ENCODE measurements at places on chromosomes 2 and 18. TPM values are rescaled to one million over a fixed set of nuclear protein-coding genes. Genes with fewer than 3 reads are reported as not detected.

DNA sequence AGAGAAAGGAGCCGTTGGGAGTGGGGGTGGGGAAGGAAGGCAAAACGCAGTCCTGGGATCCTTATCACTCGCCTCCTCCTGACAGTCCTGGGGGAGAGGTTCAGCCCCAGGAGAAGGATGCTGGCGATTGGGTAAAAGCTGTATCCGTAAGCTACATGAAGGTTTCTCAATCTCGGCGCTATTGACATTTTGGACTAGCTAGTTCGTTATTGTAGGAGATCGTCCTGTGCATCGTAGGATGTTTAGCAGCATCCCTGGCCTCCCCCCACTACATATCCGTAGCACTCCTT lies 511 bp upstream of the TP53I3 start:
- no peak for DNase-seq

The CYP1B1 gene
- polyA plus RNA-seq = 1.5 TPM

GRCh38 chr2:69453475-69454129 lies 16.4 kb upstream of the NFU1 start:
- no peak for DNase-seq

GRCh38 chr2:104734937-104735586 lies 118.9 kb upstream of the POU3F3 start:
- DNase-seq = no peak

The DAW1 gene
- polyA plus RNA-seq = 3.3 TPM

The CHST9 gene
- polyA plus RNA-seq = 3.8 TPM

The GATA6 gene
- polyA plus RNA-seq = 57.6 TPM

GRCh38 chr18:9994701-9995235 lies 81.0 kb downstream of the VAPA start:
- no peak for DNase-seq

GRCh38 chr18:76121011-76121410 lies 374.0 kb downstream of the ZNF516 start:
- DNase-seq = no peak

The CABLES1 gene
- 44.9 TPM for polyA plus RNA-seq

The PTPRN gene
- polyA plus RNA-seq = 1.2 TPM

DNA sequence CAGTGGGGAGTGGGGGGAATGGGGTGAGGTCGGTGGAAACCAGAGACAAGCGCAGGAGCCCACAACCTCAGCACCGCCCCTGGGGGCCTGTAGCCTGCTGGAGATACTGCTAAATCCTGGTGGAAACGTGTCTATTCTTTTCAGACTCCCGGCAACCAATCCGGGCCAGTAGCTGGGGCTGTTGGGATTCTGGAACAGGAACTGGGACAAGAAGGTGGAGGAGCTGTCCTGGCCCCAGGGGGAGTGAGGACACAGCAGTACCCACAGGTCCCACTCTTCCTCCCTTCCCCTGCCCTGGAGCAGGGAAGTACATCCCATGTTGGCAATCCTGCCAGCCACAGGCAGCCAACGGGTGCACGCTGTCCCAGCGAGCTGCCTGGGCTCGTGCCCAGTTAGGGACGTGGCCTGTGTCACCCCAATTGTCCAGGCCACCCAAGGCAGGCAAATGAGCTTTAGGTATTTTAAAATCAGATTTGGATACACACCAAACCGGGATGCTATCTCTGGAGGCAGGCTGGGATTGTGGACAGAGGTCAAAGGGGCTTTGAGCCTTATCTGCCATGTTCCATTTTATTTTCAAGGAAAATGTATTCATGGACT lies 51.8 kb downstream of the HS1BP3 start:
- no peak for DNase-seq

The UGT1A5 gene
- not detected for polyA plus RNA-seq

The BMP10 gene
- polyA plus RNA-seq = not detected

DNA sequence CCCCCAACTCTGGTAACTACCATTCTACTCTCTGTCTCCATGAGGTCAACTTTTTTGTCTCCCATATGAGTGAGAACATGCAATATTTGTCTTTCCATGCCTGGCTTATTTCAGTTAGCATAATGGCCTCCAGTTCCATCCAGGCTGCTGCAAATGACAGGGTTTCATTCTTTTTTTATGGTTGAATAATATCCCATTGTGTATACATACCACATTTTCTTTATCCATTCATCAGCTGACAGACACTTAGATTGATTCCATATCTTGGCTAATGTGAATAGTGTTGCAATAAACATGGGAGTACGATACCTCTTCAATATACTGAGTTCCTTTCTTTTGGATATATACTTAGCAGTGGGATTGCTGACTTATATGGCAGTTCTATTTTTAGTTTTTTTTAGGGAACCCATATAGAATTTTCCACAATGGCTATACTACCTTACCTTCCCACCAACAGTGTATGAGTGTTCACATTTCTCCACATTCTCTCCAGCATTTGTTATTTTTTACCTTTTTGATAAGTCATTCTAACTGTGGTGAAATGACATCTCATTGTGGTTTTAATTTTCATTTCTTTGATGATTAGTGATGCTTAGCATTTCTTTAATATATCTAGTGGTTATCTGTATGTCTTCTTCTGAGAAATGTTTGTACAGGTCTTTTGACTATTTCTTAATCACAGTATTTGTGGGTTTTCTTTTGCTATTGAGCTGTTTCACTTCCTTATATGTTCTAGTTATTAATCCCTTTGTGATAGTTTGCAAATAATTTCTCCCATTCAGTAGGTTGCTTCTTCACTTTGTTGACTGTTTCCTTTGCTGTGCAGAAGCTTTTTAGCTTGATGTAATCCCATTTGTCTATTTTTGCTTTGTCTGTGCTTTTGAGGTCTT lies 112.2 kb downstream of the SRBD1 start:
- DNase-seq = no peak

GRCh38 chr2:226578373-226578772 lies 221.2 kb downstream of the IRS1 start:
- no peak for DNase-seq

The CAPN14 gene
- polyA plus RNA-seq = 0.26 TPM

The CXCR1 gene
- not detected for polyA plus RNA-seq

DNA sequence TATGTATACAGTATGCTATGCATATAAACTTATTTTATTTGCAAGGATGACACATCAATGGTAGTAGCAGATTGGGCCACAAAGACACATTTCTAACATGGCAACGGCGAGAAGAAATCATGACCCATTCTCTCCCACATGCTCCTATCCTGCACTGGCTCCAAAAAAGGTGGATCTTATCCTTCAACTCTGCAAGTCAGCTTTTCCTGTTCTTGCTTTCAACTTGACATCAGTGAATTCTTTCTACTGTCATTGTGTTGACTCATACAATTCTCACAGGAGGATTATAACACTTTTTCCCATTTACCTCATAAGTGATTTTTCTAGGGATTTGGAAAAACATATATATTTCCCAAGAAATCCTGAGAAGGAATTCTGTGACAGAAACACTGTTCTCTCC lies 53.1 kb downstream of the ACVR1 start:
- no peak for DNase-seq

DNA sequence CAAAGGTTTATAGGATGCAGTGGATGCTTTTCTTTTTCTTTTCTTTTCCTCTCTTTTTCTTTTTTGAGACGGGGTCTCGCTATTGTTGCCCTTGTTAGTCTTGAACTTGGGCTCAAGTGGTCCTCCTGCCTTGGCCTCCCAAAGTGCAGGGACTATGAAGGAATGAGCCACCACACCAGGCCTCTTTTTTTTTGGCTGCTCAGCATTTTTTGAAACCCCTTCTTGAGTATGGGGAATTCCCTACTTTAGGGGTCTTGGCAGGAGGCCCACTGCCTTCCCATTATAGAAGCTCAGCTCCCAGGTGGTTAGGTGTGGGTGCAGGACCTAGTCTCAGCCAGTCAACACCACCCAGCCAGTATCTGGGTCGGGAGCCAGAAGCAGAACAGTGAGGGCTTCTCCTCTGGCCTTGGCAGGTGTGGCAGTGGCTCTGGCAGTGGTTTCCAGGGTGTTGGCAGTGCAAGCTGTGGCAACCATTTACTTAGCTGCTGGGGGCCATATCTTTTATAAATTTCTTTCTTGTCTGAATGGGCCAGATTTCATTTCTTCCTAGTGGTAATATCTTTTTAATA lies 51.4 kb upstream of the ACYP2 start:
- no peak for DNase-seq

GRCh38 chr2:23624915-23625314 lies 239.9 kb downstream of the KLHL29 start:
- DNase-seq = no peak

DNA sequence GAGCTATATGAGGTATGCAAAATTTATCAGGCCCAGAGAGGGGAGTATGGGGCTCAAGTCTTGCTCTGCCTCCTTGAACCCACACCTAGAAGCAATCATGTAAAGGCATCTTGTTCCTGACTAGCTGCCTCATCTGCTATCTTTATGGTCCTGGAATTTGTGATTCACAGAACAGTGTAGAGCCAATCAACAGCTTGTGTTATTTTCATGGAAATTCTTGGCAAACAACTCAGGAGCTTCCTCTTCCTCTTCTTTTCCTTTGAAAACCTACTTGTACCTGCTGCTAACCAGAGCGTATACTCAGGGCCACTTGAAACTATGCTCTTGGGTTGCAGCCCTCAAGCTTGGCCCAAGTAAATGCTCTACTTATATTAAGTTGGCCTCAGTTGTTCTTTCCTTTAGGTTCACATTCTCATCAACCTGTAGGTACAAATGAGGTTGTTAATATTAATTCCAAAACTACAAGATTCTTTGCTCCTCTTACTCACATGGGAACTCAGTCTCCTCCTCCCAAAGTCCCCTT lies 3.5 kb upstream of the NOSTRIN start:
- no peak for DNase-seq

The POTEF gene
- polyA plus RNA-seq = not detected

DNA sequence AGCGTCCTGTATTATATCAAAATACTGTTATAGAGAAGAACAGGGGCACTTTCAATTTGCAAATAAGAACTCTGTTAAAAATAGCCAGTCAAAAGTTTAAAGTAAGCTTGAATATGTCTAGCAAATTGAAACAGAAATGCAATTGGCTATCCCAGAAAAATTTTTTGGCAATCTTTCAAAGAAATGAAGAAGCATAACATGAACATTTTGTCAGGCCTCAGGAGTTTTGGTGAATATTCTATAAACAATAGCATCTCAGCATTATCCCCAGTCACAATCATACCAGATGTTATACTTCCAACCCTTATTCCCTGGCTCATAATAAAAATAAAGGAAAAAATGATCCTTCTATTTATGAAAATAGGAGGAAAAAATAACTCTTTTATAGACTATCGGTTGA lies 252.4 kb downstream of the GRB14 start:
- no peak for DNase-seq

DNA sequence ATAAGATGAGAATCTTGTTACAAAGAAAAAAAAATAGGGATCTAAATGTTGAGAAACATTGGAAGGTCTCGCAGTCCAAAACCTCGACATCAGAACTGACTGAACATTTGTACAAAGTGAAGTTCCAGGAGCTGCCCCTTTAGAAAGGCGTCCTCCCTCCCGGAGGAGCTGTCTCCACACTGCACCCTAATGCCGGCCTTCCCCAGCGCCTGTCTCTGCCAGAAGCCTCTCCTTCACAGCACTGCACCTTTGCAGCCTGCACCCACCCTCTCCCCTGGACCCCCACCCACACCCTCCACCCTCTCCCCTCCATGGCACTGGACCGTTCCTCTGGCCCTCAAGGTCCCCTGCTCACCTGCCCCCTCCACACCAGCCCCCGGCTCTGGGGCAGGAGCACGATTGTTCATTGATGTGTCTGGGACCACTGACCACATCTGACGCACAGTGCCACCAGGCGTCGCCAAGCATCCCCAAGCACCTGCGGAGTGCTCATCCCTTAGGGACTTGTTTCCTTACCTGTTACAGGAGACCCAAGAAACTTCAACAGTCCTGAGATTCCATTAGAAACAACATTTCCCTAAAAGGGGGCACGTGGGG lies 90.3 kb upstream of the SNTG2 start:
- DNase-seq = no peak

The ABCG8 gene
- 0.41 TPM for polyA plus RNA-seq

DNA sequence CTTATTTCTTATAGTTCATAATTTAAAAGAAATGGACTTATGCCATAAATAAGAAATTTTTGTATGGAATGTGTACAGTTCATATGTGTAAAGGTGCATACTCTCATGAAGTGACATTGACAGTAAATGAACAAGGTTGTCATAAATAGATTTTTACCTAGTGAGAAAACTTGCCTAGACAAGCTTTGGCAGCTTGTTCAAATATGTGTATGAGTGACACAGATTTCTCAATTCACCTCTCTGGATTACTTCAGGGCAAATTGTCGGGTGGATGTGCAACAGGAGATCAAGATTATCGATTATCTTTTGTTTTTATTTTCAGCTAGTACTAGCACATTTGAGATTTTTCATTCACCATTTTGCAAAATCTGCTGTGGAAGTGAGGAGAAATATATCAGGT lies 758.1 kb upstream of the ACVR2A start:
- DNase-seq = no peak

- peak; percentile 90 for DNase-seq
These were observed at the start of gene MRPL33 for GRCh38 chr2:27771548-27772335. MRPL33 (plus strand) TSS chr2:27771719; CDS start chr2:27771778, 59 bp downstream.

The TDRD15 gene
- polyA plus RNA-seq = not detected

DNA sequence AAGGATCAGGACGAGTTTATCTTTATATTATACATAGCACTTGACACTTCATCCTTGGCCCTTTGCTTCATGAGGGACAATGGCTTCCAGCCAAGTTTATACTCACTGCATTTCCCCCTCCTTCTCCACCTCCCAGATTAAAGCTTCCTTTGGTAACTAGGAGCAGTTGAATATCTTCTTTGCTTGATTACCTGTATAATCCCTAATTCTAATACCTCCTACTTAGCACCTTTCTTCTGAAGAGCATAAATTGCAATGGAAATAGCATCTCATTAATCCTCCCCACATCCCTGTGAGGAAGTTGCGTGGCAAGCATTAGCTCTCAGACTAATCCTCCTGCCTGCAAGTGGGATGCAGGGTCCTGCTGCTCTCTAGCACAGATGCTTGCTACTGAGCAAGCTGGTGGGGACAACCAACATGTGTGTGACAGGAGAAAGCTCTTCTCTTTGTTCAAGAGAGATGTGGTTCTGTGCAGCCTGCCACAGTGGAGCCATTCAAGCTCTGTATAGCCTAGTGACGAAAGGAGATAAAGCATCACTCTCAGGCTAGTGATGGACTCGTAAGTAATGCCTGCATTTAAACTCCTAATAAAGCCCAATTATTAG lies 19.1 kb downstream of the KLHL14 start:
- DNase-seq = no peak

- DNase-seq = no peak
These were observed 469.3 kb downstream of the METTL4 start for GRCh38 chr18:2102022-2102421.

Data from right lung (tissue), 10 donors.